Fibroblast of lung (primary cell): ENCODE measurements at places on chromosomes 1 and 21. TPM values are rescaled to one million over a fixed set of nuclear protein-coding genes. Genes with fewer than 3 reads are reported as not detected.

The DYNLT5 gene
- under 0.01 and 0.50 TPM in 2 replicates for total RNA-seq

The HTR1D gene
- not detected in 2 replicates for total RNA-seq

The PCSK9 gene
- total RNA-seq: 1.0 and 2.0 TPM in 2 replicates

The E2F2 gene
- total RNA-seq: 0.17 TPM in 1 of 2 replicates, not detected in the other

The MYBPH gene
- 0.17 and 0.26 TPM in 2 replicates for total RNA-seq

The TNFRSF18 gene
- 0.77 and 1.3 TPM in 2 replicates for total RNA-seq

The ADCY10 gene
- under 0.01 and 0.17 TPM in 2 replicates for total RNA-seq

The KRTAP21-2 gene
- total RNA-seq: not detected in 2 replicates

The OR2L8 gene
- 0.17 TPM in 1 of 2 replicates, not detected in the other for total RNA-seq

The REN gene
- 0.17 TPM in 1 of 2 replicates, not detected in the other for total RNA-seq

The OR2W3 gene
- not detected in 2 replicates for total RNA-seq

The DPT gene
- total RNA-seq: 4.1 and 13.6 TPM in 2 replicates

The OR6N1 gene
- not detected in 2 replicates for total RNA-seq

The TMPRSS15 gene
- not detected in 2 replicates for total RNA-seq

The VAV3 gene
- under 0.01 TPM in 1 of 2 replicates, not detected in the other for total RNA-seq

The HCRTR1 gene
- not detected in 2 replicates for total RNA-seq

The KCNJ9 gene
- total RNA-seq: under 0.01 TPM in 2 replicates

The NFASC gene
- total RNA-seq: 16.2 and 16.5 TPM in 2 replicates

The MAP3K7CL gene
- 50.6 and 176 TPM in 2 replicates for total RNA-seq
